ENCODE measurements at places on chromosomes 2 and 18.
A peak's percentile ranks its signal among the peaks of the same experiment; 100 is the strongest.

DNA sequence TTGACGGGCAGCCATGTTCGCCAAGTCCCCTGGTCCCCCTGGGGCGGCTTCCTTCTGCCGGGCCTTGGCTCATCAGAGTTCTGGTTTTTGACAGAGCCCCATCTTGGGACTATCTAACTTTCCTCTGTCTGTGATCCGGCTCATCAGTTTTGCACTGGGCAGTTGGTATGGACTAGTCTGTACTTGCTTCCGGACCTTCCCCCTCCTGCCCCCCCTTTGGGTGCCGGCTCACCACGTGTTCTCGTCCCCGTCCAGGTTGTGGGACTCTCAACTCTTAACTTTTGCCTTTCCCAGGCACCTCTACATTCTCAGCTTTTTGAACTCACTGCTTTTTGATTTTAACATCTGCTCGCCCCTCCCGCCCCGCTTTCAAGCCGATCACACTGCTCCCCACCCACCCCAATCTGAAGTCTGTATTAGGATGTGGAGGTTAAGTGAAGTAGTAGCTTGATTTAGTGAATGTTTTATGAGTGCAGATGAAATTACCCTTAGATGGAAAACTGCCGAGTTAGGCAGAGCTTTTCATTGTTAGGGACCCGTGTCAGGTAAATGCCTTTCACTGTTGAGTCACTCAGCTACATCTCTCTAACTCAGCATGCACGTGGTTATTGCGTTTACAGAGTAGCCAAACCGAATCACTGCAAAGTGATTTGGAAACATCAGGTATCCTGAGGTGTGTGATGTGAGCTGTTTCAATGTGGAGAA, 874 bp downstream of the WDR43 start:
- peak; percentile 42 for DNase-seq

DNA sequence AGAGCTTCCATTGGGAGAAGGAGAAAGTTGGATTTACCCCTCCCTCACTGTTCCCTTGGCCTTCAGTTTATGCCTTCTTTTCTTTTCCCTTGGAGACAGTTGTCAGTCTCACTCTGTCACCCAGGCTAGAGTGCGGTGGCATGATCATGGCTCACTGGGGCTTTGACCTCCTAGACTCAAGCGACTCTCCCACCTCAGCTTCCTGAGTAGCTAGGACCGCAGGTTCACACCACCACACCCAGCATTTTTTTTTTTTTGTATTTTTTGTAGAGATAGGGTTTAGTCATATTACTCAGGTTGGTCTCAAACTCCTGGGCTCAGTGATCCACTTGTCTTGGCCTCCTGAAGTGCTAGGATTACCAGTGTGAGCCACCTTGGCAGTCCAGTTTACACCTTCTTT, 49.9 kb downstream of the SLC9A4 start:
- no peak for DNase-seq

DNA sequence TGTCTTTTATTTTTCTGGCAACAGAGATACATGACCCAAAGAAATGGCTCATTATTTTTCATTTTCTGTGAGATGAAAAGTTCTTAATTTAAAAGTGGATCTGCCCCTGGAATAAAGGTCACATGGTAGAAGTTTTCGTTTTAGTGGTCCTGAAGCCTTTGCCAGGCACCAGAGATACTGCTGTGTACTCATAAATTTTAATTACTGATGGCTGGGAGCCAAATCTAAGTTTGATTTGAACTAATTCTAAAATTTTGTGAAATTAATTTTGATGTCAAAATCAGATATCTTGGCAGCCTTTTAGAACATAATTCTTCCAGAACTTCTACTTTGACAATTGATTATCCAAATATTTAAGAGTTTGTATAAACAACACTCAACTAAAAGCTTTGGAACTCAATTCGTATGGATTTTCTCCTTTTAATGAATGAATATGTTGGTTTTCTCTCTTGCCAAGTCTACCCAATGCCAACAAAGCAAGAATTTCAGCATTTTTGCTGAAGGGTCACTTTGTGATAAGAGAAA, 128.5 kb upstream of the SP5 start:
- no peak for DNase-seq

DNA sequence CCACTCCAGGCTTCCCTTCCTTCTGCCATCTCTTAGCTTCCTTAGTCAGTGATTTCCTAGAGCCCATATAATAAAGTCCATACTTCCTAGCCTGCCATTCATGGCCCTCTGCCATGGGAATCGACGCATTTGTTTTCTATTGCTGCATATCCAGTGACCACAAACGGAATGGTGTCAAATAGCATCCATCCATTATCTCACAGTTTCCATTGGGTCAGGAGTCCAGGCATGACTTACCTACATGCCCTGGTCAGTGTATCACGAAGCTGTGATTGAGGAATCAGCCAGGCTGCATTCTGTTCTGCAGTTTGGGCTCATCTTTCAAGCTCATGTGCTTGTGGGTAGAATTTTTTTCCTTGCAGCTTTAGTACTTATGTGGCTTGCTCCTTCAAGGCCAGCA, 209.7 kb upstream of the EPAS1 start:
- DNase-seq = no peak

- DNase-seq = peak; percentile 29
Measured at GRCh38 chr18:62999392-62999791, 284.1 kb downstream of the PHLPP1 start.

- no peak for DNase-seq
Measured at GRCh38 chr18:61290616-61291015, 42.6 kb upstream of the CDH20 start.

DNA sequence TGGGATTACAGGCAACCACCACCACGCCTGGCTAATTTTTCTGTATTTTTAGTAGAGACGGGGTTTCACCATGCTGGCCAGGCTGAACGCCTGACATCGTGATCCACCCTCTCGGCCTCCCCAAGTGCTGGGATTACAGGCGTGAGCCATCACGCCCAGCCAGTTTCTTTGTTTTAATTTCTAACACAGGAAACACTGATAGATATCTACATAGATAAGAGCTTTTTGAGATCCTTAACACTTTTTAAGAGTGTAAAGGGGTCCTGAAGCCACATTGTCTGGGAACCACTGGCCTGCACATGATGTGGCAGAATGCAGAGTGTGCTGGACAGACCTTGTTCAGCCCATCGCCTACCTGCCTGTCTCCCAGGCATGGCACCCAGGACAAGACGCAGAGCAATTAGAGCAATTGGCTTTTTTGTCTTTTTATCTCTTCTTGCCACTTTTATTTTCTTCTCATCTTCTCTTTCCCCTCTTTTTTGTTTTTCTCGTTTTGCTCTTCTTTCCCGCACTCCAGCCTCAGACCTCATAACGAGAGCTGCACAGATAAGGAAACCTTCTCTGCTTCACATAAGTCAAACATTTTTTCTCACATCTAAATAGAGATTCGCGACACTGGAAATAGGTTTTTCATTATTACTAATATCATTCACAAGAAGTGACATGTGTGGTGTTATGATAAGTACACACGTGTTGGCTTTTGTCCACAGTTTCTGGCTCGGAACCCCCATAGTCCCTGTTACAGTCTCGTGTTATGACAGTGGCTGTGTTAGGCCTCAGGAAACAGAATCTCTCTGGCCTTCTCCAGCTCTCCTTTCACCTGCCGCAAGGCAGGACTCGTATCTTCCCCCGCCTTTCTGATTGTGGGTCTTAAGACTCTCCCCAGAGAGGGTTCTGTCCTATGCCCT, 25.2 kb upstream of the GPR55 start:
- DNase-seq = no peak

DNA sequence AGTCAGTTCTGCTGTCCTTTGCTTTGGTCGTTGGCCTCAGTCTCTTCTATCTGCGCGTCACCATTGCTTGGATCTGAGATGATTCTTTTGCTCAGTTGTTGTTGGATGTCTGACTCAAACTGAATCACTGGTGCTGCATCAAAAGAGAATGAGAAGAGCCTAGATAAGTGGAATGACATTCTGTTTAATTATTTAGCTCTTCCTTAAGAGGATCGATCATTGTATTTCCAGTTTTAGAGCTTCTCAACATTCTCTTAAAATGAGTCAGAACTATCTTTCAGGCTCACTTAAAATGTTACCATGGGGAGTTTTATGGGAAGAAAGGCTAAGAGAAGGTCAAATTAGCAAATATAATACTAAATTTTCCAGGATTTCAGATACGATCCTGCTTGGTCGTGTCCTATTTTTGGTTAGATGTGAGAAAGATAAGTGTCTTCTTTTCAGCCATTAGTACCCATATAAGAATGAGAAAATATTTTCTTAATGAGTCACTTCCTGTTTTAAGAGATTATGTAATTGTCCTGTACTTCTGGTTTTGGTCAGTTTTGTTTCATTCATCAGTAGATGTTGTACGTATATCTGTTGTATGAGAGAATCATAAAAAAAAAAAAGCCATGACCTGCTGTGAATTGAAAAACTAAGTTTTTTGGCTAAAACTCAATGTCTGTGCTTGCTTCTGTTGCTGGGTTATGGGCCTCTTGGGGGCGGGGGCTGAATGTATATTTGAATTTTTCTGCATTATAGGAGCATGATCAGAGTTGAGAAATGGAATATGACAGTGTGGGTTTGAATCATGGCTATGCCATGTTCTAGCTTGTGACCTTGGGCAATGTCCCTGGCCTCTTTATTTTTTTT, 31.6 kb upstream of the CASP10 start:
- peak; percentile 86 for DNase-seq

DNA sequence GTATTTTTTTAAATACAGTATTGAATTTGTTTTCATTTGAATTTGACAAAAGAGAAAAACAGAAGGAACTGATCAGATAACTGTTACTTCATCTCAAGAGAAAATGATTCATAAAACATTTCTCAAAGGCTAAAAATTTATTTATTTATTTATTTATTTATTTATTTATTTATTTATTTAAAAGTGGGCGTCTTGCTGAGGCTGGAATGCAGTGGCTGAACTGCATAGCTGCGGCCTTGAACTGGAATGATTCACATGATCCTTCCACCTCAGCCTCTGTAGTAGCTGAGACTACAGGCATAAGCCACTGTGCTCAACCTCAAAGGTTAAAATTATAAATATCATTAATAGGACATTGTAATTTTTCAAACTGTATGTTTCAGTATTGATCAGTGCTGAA, 4.5 kb upstream of the PUM2 start:
- DNase-seq = peak; percentile 80

GRCh38 chr18:37481491-37481890, 84.1 kb downstream of the CELF4 start:
- DNase-seq = no peak

DNA sequence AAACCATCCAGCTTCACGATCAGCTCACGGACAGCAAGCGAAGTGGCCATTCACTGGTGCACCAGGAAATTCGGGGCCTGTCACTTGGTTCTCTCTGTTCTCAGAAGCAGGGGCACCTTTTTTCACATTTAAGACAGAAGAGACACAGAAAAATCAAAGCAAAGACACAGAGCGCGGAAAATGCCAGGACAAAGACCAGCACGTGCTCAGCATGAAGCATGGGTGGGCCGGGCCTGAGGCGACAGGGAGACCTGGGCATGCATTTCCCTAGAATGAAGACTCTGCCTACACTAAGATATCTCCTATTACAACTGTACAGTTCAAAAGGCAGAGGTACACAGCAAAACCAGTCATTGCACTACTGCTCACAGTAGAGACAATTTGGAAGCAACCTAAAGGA, 117.4 kb upstream of the ID2 start:
- no peak for DNase-seq

DNA sequence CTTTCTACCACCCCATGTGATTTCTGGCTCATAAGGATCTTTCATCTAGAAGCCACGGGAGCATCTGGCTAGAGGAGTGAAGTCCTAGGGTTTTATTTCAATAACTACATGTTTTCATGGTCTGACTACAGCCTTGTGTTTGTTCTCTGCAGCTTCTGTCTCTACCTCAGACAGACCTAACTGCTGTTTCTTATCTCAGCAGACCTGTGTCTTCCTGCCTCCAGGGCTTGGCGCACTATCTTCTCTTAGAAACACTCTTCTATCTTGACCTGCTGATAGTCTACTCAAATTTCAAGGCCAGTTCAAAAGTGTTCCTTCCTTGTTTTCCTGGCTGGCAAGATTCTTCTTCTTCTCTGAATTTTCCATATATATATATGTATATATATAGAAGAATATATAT, 11.0 kb upstream of the TRIB2 start:
- DNase-seq = no peak

GRCh38 chr2:105821428-105822125, 76.9 kb downstream of the NCK2 start:
- DNase-seq = no peak

DNA sequence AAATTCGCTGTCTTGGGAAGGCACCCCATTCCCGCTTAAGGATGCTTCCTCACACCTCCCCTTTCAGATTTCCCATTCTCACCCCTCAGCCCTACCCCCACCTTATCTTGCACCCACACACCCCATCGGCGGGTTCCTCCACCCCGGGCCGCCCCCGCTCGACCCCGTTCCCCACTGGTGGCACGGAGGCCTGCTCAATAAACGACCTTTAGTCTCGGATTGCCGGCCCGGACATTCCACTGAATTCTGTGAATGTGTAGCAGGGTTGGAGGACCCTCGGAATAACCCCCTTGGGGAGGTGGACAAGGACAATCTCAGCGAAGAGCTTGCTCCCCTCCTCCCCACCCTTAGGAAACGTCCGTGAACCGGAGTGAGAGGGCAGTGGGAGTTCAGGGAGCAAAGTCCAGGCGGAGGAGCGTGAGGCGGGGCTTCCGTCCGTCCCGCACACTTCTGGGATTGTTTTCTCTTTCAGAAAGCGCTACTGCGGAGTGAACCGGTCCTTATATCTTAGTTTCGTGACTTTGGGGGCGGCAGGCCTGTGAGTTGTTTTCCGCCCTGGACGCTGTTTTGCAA, 2.8 kb upstream of the LBX2 start:
- no peak for DNase-seq

- DNase-seq = no peak
Measured at GRCh38 chr2:23681356-23682140, 245.4 kb downstream of the ATAD2B start.

DNA sequence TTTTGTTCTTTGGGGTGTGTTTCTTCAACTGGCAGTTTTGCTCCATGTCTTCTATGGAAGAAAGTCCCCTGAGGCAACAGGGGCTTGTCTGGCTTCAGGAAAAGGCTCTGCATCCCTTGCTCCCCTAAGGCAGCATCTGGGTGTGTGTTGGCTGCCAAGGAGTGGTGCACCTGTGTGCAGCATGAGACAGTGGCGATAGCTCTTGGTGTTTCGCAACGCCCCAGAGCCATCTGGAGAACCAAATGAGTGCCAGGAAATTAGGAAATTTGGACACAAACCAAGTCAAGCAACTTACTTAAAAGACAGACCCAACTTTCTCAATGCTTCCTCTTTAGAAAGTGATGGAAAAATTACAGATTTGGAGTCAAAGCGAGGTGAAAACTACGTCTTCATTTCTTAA, 1044.4 kb upstream of the CNTNAP5 start:
- no peak for DNase-seq
